ENCODE measurements at places on chromosomes 1 and 21. TPM values are rescaled to one million over a fixed set of nuclear protein-coding genes. Genes with fewer than 3 reads are reported as not detected.
A peak's percentile ranks its signal among the peaks of the same experiment; 100 is the strongest.

DNA sequence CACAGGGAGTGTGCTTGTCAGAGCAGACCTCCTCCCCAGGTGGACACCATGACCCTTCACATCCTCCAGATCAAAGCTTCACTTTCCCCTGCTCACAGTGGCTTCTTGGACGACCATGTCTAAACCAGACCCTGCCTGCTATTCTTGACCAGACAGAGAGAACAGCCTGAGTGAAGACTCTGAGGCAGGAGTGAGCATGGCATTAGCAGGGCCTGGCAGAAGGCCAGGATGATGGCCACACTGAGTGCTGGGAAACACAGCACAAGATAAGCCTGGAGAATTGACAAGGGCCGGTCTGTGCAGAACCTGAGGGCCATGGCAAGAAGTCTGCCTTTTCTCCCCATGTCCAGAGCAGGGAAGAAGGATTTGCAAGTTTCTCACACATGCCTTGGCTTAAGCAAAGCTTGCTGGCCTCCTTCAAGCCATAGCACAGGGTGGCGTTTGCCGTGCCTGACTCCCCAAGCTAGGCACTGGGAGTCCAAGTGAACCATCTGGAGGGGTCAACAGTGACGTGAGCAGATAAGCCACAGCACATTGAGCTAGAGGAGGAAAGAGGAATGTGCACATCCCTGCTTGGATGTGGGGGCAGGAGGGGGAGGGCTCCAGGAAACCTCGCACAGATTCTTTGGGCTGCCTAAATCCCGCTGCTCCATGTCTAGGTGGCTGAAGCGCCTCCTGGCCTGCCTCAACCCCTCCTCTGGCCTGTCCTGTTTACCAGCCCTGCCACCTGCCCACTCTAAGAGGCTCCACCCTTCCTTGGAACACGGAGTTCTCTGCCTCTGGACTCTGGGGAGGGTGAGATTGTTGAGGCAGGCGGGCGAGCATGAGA is 87.1 kb downstream of the CD58 start:
- DNase-seq = peak; percentile 77

DNA sequence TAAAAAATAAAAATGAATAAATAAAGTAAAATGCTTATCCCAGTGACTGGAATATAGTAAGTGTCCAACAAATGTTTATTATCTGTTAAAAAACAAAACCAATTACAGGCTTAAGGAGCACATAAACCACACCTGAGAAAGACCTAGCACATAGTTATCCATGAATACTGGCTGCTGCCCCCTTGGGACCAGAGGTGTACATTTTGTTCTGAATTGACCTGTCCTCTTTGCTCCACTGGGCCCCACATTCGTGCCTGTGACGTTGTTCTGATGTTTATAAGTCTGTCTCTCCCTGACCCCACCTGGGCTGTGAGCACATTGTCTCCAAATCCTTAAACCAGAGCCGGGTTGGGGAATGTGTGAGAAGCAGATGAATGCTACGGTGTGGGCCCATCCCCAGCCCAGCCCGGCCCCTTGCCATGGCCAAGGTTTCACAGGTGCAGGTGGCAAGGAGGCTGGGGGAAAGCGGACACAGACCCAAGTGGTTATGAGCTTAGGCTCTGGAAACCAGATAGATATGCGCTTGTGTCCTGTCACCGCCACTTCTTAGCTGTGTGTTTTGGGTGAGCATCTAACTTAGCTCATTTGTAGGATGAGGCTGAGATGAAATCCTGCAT is 29.1 kb downstream of the OPRD1 start:
- no peak for DNase-seq

DNA sequence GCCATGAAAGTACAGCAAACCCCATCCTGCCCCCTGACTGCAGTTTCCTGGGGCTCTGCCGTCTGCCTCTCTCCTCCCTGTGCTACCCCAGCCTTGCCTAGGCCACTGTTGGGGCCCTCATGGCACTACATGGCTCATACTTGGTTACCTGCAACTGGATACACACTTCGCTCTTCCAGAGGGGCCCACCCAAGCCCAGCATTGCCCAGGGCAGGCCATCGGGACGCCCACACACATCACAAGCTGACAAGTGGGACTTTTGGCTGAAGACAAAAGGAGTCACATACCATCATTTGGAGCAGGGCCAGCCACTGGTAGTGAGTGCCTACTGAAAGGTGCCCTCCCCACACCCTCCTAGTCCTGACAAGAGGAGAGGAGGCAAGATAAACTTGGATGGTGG is 82.8 kb downstream of the CD247 start:
- no peak for DNase-seq

GRCh38 chr1:172916116-172916515 is 134.6 kb downstream of the TNFSF18 start:
- no peak for DNase-seq

WLS gene
- 50.9 TPM for polyA plus RNA-seq

- DNase-seq = no peak
Observed at GRCh38 chr1:208393826-208394225, 149.6 kb upstream of the PLXNA2 start.

Measured in right cardiac atrium (tissue), 5 donors.